Activated T-helper 9 cell treated with anti-CD3 and anti-CD28 coated beads, Interleukin-2, amount 50 U/mL, for 16 hours (primary cell): ENCODE measurements at places on chromosomes 4 and X.

GRCh38 chrX:107566604-107567262, 61.6 kb upstream of the PRPS1 start:
- DNase-seq: no peak

- no peak for DNase-seq
Measured at GRCh38 chr4:1244081-1244977, 4.6 kb downstream of the CTBP1 start.

- no peak for DNase-seq
Measured at GRCh38 chr4:89029591-89029990, 27.4 kb downstream of the FAM13A start.

GRCh38 chr4:183445097-183445428, 627 bp downstream of the CDKN2AIP start:
- no peak for DNase-seq

GRCh38 chr4:186078981-186079638, 10.2 kb downstream of the TLR3 start:
- DNase-seq: no peak

GRCh38 chrX:39888730-39889129, 209.0 kb downstream of the BCOR start:
- no peak for DNase-seq

GRCh38 chr4:89438102-89438831, 130.7 kb upstream of the GPRIN3 start:
- peak; percentile 23 for DNase-seq

GRCh38 chrX:31338991-31339350, 267.1 kb upstream of the FTHL17 start:
- no peak for DNase-seq

GRCh38 chrX:120790118-120790517, 85.5 kb downstream of the CT47B1 start:
- no peak for DNase-seq

DNA sequence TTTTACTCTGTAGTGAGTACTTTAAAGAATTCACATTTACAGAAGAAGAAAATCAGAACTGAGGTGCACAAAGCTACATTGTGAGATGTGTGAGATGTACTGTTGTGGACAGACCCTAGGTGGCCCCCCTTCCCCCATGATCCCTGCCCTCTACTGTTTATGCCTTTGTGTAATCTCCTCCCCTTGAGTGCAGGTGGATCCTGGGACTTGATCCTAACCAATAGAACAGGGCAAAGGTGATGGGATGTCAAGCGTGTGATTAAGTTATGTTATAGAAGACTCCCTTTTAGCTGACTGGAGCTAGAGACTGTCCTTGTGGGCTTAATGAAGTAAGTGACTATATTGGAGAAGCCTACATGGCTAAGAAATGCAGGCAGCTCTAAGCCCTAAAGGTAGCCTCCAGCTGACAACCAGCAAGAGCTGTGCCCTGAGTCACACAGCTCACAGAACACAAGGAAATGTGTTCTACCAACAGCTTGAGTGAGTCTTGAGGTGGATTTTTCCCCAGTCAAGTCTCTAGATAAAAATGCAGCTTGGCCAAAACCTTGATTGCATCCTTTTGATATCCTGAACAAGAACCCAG, 225.2 kb upstream of the LEF1 start:
- no peak for DNase-seq

DNA sequence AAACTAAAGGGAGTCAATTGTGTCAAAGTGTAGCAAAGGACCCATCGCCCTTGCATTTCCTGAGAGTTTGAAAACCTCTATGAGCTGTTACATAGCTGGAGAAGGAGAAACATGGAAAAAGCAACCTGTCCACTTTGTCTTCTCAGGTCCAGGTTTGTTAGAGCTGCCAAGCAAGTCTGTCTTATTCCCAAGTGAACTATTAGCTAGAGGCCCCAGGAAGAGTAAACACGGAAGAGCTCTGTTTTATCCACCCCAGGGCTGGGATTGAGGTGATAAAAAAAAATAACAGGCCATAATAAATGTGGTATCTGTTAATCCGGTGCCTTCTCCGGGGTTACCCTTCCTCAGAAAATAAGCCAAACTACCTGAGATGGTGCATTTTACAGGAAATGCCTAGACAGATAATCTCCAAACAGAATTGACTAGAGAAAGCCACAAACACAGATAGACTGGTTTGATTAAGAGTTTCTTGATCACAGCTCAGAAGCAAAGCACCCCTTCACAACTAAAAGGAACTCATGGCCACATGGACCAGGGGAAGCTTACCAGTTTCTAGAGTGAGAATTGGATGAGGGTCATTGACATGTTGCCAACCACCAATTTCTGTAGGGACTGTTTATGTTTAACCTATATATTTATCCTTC, 35.9 kb upstream of the RELL1 start:
- DNase-seq: no peak

- DNase-seq: peak; percentile 58
Measured at GRCh38 chr4:26028793-26029567, 115.0 kb downstream of the SMIM20 start.

- DNase-seq: no peak
Measured at GRCh38 chrX:15751155-15751819, 13.2 kb downstream of the CA5B start.

GRCh38 chrX:25650216-25650820, 487.8 kb upstream of the MAGEB18 start:
- no peak for DNase-seq
